ENCODE measurements at places on chromosomes 3 and 15.

- peak; percentile 80 for DNase-seq
Observed at GRCh38 chr15:52256366-52256765, 39.2 kb downstream of the MYO5C start.

GRCh38 chr15:56244811-56245576, 1.3 kb upstream of the RFX7 start:
- DNase-seq, result no peak

DNA sequence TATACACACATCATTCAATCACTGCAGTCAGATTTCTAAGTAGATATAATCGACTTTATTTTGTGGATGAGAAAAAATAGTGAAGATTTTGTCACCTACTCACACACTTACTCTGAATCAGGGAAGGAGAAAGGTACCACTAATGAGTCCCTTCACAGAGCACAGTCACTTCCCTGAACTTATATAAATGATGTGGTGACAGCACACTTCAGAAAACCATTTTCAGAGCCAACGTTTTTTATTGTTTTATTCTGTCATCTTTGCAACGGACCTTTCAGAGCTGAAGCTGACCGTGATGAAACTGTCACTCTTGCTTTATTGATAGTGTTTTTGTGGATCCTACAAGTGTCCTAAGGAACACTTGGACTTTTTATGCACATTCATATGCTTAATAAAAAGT, 956.6 kb downstream of the SQOR start:
- no peak for DNase-seq

DNA sequence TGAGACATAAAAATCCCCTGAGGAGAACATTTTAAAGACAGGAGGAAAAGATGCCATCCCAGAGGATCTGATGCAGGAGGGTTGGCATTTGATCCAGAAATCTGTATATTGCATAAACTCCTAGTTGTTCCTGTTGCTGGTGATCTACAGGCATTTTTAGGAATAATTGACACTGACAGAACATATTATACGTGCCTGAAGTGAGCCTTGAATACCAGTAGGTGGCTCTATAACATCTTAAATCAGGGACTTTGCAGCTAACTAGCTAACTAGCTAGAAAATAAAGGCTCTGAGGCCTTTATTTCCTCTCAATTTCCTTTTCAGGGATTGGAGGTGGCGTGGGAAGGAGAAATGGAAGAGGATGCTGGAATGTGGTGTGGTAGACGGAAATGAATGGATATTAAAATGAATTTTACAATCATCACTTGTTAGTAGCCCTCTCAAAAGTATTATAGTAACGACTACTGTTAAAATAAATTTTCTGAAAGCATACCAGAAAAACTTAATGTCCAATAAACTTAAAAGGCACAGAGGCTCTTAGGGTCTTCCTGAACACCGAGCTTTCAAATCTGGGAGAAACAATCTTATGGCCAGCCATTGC, 73.8 kb upstream of the ZBED2 start:
- DNase-seq, result peak; percentile 80

DNA sequence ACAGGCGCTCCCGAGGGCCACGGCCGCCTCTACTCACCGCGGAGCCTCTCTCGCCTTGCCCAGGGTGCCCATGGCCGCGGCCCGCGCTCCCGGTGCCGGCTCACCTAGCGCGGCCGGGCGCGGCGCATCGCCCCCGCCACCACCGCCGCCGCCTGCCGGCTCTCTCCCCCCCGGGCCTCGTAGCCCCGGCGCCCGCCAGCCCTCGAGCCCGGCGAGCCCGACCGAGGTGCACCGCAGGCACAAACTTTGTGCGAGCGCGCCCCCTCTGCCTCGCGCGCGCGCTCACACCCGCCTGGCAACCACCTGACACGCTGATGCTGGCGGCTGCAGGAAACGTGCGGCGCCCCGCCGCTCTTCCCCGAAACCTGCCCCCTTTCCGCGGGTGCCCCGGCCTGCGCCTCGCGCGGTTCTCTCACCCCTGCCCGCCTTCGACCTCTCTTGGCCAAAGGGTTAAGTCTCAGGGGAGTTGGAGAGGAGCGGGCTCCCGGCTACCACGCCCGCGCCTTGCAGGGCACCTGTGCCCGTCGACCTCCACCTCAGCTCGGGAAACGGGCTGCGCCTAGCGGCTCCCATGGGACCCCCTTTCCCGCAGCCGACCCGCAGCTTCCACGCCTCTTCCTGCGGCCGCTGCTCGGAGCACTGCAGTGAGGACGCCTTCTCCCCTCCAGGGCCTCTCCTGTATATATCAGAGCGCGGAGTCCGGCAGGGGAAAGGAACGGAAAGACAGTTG, at the start of gene RASGRP1:
Gene RASGRP1 (minus strand): TSS at position 258 of the 730 bp plus-strand sequence. CDS start 186 bp downstream, at position 72.
- peak; percentile 75 for DNase-seq

- no peak for DNase-seq
Observed at GRCh38 chr3:114974387-114974786, 172.7 kb downstream of the ZBTB20 start.

DNA sequence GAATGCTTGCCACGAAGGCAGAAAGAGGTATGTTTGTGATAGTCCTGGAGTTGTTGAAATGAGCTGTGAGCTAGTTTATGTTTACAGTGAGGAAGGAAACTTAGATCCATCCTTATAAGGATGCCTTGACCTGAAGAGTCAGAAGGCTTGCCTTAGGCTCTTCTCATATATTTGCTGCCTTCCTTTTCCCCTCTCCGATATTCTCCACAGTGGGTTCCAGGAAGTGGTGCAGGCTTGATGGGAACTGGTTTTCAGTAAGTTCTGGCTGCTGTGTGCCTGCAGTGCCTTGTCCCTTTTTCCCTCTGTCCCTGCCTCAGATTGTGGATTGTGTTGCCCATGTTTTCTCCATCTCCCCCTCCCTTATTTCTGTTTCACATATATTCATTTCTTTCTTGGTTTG, 287.3 kb upstream of the UBE2E1 start:
- no peak for DNase-seq

GRCh38 chr3:167113035-167113830, 266.9 kb downstream of the ZBBX start:
- no peak for DNase-seq

DNA sequence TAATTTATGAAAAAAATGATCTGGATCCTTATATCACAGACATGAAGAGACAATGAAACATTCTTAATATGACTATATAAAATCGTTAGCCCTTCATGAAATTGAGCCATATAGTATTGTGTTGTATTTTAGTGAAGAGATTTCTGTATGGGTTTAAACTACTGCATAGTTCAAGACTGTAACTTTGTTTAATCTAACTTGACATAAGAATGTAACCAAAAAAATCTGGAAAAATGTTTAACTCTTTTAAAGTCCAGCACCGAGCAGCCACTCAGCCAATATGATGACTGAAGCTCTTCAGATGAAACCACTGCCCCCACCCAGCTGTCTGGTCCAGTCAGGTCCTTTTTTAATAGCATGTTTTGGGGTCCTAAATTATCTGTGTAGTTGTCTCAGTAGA, 4.9 kb downstream of the NANOGP8 start:
- no peak for DNase-seq

DNA sequence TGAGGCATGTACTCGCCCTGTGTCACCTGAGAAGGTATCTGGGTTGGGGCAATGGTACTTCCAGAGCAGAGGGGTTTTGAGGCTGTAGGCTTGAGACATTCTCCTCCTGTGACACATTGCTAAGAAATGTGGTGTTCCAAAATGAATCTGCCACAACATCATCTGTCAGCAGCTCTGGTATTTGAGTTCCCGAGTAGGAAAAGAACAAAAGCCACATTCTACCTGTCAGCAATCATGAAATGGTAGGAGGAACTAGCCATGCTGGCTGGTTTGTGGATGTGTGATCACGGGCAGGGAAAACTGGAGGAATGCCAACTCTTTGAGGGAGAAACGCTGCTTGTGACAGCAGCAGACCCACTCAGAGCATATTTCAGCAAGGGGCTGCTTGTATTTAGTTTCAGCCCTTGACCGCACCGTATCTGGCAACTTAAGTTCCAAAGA, 579.4 kb upstream of the TBL1XR1 start:
- DNase-seq, result peak; percentile 99

GRCh38 chr15:66831801-66832390, 129.9 kb downstream of the SMAD6 start:
- no peak for DNase-seq

- no peak for DNase-seq
Observed at GRCh38 chr3:178960181-178960580, 111.4 kb downstream of the ZMAT3 start.

DNA sequence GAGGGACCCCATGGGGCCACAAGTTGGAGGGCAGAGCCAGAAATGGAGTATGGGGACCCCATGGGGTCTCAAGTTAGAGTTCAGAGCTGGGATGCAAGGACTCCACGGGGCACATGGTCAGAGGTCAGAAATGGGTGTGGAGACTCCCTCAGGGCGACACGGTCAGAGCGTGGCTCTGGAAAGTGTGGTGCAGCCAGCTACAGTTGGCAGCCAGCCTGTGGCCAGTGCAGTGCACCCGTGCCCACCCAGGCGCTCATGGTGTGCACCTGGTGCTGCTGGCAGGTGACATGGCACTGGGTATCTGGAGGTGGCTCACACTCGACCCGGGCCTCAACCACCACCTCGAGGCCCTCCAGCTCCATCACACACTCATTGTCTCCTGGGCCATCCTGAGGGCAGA, 11.2 kb downstream of the PLXNB1 start:
- DNase-seq, result no peak

GRCh38 chr15:65796610-65797078, 4.6 kb upstream of the DENND4A start:
- peak; percentile 59 for DNase-seq

DNA sequence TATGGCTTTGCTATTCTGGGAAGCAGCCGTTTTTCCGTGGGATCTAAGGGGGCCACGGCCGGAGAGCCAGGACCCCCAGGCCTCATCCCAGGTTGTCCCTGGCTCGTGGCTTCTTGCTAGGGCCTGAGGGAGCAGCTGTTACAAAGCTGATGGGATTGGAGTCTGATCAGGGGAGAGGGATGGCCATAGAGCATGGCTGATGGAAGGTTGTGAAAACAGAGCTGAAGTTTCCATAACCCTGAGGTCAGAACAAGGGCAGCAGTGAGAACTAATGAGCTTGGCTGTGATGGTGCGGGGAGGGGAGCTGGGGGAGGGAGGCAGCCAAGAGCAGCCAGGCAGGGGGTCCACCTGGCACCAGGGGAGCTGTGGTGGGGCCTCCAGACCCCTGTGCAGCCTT, 63.0 kb downstream of the LINGO1 start:
- DNase-seq, result no peak

DNA sequence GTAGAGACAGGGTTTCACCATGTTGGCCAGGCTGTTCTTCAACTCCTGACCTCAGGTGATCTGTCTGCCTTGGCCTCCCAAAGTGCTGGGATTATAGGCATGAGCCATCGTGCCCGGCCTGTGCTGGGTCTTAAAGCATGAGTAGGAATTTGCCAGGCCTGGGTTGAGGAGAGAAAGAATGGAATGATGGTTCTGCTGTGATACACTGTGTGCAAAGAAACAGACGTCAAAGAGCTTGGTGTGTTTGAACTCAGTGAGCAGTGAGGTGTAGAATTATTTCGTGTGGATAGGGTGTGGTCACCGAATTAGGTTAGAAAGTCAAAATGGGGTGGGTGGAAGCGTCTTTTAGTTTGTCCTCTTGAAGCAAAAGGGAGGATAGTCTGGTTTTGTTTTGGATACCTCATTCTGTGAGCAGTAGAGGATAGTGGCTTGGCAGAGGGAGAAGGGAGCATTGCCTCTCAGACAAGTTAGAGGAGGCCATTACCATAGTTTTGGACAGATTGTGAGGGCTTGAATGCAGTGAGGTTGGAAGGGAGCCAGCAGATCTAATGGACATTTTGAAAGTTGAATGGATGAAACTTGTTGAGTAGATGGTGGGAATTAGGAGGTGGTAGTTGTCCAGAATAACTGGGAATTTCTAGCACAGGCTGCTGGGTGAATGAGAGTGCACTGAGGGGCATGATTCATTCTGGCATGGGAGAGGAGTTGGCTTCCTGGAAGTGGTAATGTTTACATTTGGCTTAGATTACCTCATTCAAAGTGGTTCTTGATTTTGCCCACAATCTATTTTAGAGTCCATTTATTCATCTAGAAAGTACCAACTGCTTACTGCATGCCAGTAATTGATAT, 27.2 kb downstream of the AKAP13 start:
- peak; percentile 86 for DNase-seq
